ENCODE measurements at places on chromosomes 7 and 10. TPM values are rescaled to one million over a fixed set of nuclear protein-coding genes. Genes with fewer than 3 reads are reported as not detected.

DNA sequence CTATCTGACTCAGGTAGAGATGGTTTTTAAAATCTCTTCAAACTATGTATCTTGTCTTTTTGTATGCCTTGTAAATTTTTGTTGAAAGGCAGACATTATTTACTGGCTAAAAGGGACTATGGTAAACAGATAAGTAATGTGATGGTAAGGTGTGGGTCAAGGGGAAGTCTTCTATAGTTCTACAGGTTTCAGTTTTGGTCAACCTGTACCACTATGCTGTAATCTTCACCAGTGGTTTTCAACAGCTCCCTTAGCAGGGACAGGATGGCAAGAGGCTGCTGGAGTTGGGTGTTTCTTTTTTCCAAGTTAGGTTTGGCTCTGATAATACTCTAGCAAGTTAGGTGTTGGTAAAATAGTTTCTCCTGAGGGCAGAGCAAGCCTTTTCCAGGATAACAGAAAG lies 32.7 kb upstream of the FZD8 start:
- H3K27me3 ChIP-seq, result no peaks in the 10 kb centered on the region
- H3K4me1 ChIP-seq, result no peaks in the 10 kb centered on the region
- H3K27ac ChIP-seq, result no peak overlapping the region
- no peak for DNase-seq
- H3K4me3 ChIP-seq, result no peak overlapping the region

DNA sequence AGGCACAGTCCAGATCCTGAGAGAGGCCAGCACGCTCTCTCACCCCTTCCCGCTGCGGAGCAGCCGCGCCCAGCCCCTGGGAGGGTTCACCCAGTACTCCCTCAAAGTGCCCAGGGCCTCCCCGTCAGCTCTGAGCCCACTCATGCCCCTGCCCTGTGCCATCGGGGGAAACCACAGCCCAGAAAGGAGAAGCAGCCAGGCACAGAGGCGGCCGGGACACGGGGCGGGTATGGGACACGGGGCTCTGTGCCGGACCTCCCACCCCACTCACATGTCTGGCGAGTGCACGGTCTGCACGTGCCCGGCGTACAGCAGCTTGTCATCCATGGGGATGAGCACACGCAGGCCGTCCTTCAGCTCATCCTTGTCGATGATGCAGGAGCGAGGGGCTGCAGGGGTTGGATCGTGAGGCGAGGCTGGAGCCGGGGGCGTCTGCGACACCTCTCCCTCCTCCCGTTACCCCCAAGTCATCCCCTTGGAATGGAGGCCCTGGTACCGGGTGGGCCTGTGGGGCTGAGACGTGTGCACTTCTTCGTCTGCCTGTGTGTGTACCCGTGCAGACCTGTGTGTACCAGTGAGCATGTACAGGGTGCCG lies 38.2 kb downstream of the SLC29A4 start:
- no peaks in the 10 kb centered on the region for H3K4me1 ChIP-seq
- H3K36me3 ChIP-seq, result peaks cover 49% of the 10 kb centered on the region
- no peak overlapping the region for H3K27ac ChIP-seq
- no peaks in the 10 kb centered on the region for H3K27me3 ChIP-seq
- no peak for DNase-seq

DNA sequence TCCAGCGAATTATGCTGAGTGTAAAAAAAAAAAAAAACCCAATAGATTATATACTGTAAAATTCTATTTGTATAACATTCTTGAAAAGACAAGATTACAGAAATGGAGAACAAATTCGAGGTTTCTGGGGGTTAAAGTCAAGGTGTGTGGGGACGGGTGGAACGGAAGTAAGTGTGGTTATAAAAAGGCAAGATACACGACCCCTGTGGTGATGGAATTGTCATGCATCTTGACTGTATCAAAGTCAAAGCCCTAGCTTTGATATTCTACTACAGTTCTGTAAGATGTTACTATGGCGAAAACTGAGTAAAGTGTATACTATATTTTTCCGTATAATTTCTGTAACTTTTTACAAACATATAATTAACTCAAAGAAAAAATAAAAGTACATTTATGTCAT lies 718.2 kb upstream of the PCDH15 start:
- no peak overlapping the region for H3K4me3 ChIP-seq
- no peaks in the 10 kb centered on the region for H3K27me3 ChIP-seq
- no peaks in the 10 kb centered on the region for H3K4me1 ChIP-seq
- no peaks in the 10 kb centered on the region for H3K36me3 ChIP-seq

DNA sequence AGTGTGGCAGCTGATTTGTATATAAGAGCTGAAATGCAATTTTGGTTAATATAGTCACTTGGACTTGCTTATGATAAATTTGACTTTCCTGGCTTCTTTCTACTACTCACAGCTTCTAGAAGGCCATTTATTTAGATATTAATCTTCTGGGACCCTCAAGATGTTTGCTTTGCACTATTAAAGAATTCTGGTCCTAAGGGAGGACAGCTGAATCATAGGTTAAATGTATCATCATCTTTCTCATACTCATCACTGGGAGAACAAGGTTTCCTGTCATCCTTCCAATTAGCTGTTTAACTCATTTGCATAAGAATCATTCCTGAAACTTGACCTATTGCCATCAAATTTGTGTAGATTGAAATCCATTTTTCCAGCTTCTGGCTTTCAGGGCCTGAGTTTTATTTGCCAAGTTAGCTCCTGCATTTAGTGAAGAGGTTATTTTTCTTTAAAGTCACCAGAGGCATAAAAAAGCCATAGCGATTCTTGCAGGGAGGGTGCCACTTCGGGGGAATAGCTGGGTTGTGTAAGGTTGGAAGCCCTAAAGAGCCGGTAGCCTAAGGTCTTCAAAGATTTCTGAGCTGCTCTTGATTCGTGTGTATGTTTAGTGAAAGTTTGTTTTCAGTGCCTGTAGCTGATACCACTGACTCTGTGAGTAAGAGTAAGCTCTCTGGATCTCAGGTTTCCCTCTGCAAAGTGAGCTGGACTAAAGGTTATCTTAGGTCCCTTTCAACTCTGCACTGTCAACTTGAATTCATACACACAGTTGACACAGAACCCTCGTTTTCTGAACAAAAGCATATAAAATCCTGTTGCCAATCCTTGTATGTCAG lies 4.3 kb downstream of the MAP3K8 start:
- H3K4me1 ChIP-seq, result peaks cover 45% of the 10 kb centered on the region
- DNase-seq, result no peak
- H3K27ac ChIP-seq, result peak overlapping the region; percentile 70
- peak overlapping the region; percentile 78 for H3K4me3 ChIP-seq

- H3K4me3 ChIP-seq, result no peak overlapping the region
- DNase-seq, result no peak
- no peak overlapping the region for H3K27ac ChIP-seq
- no peaks in the 10 kb centered on the region for H3K36me3 ChIP-seq
Measured at GRCh38 chr7:75595766-75596165, 103.6 kb downstream of the SPDYE5 start.

DNA sequence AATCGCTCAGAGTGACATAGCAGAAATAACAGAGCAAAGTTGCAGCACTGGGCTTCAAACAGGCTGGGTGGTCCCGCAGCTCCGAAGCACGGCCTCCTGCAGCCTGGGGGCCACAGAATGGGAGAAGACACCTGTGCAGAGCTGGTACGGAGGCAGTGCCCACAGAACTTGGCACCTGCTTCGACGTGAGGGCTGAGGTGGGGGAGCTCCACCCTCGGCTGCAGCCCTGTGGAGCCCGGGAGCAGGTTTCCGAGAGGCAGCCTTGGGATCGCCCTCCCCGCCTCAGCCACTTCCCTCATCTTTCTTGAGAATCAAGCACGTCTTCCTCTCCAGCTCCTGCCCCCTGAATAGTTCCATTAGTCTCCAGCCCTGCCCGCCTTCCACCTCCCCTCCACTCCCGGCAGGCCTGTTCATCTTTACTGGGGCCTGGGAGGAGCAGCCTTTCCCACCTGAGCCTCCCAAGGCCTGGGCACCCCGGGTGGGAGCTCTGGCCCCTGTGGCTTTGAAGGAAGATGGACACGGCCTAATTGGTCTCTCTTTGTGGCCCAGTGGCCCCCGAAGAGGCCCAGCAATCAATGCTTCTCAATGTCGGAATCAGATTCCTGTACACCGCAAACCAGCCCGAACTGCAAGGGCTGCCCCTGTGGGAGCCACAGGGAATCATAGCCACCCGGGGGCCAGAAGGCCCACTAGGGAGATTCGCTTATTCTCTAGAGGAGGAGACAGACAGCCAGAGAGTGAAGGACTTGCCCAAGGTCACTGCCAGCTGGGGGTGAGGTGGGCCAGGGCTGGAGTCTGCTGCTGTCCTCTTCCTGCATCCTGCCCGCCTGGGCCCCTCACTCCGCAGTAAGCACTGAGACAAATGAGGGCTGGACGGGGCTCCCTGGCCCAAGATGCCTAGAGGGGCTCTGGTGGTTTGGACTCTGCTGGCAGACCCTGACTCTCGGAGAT lies 17.0 kb upstream of the PCBD1 start:
- no peaks in the 10 kb centered on the region for H3K27me3 ChIP-seq
- H3K27ac ChIP-seq, result no peak overlapping the region
- DNase-seq, result no peak

- no peaks in the 10 kb centered on the region for H3K4me1 ChIP-seq
- no peaks in the 10 kb centered on the region for H3K36me3 ChIP-seq
- no peaks in the 10 kb centered on the region for H3K27me3 ChIP-seq
- no peak overlapping the region for H3K4me3 ChIP-seq
- DNase-seq, result no peak
Measured at GRCh38 chr10:61081301-61081700, 137.3 kb upstream of the RHOBTB1 start.

GRCh38 chr7:2425749-2426148 lies 22.3 kb downstream of the CHST12 start:
- H3K27ac ChIP-seq, result peak overlapping the region; percentile 36
- peaks cover under 1% of the 10 kb centered on the region for H3K36me3 ChIP-seq
- no peak overlapping the region for H3K4me3 ChIP-seq
- no peaks in the 10 kb centered on the region for H3K27me3 ChIP-seq
- DNase-seq, result no peak

GRCh38 chr7:30796105-30796869 lies 25.1 kb downstream of the MINDY4 start:
- H3K4me1 ChIP-seq, result peaks cover 10% of the 10 kb centered on the region
- no peak for DNase-seq
- no peak overlapping the region for H3K4me3 ChIP-seq
- H3K36me3 ChIP-seq, result no peaks in the 10 kb centered on the region

GRCh38 chr7:138668946-138669345 lies 32.2 kb downstream of the SVOPL start:
- no peak for DNase-seq
- H3K4me3 ChIP-seq, result no peak overlapping the region
- H3K4me1 ChIP-seq, result peaks cover 8% of the 10 kb centered on the region
- H3K36me3 ChIP-seq, result no peaks in the 10 kb centered on the region

DNA sequence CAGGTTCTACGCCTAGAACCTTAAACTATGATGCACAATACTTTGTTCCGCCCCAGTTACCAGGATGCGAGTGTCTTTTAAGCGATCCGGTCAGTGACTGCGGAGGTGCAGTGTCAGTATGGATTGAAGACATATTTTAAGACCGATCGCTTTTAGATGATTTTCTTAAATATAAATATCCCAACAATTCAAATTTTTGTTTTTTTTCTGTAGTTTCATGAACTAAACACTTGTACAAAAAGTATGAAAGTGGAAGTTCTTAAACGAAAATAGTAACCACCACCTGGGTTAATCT lies 835 bp downstream of the COMMD3 start:
- peaks cover 32% of the 10 kb centered on the region for H3K4me1 ChIP-seq
- H3K27ac ChIP-seq, result peak overlapping the region; percentile 91
- H3K27me3 ChIP-seq, result peaks cover 14% of the 10 kb centered on the region
- H3K36me3 ChIP-seq, result peaks cover 13% of the 10 kb centered on the region
- peak overlapping the region; percentile 88 for H3K4me3 ChIP-seq
- DNase-seq, result peak; percentile 51

GRCh38 chr7:151992375-151992774 lies 33.1 kb upstream of the GALNT11 start:
- no peak overlapping the region for H3K27ac ChIP-seq
- no peaks in the 10 kb centered on the region for H3K36me3 ChIP-seq
- H3K4me1 ChIP-seq, result no peaks in the 10 kb centered on the region
- H3K4me3 ChIP-seq, result no peak overlapping the region

DNA sequence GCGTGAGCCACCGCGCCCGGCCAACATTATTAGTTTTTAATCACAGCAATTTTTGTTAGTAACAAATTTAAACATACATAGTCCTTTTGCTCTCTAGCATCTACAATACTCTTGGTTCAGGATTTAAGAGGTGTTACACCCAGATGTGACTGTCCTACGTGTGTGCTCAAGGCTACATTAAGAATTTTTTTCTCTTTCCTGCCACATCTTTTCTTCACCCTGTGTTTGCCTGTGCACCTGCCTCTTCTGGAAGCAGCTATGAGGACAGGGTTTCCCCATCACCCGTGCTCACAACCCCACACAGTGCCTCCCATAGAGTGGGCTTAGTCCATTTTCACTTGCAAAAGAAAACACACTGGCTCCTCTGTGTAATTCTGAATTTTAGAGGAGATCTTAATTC lies 186.7 kb upstream of the KLF6 start:
- peaks cover 45% of the 10 kb centered on the region for H3K4me1 ChIP-seq
- DNase-seq, result no peak
- no peak overlapping the region for H3K4me3 ChIP-seq
- H3K27ac ChIP-seq, result peak overlapping the region; percentile 97
- peaks cover 4% of the 10 kb centered on the region for H3K36me3 ChIP-seq

GRCh38 chr7:152897401-152897800 lies 137.8 kb downstream of the ACTR3B start:
- H3K36me3 ChIP-seq, result no peaks in the 10 kb centered on the region
- no peaks in the 10 kb centered on the region for H3K4me1 ChIP-seq
- peaks cover 7% of the 10 kb centered on the region for H3K27me3 ChIP-seq
- no peak for DNase-seq

- H3K27ac ChIP-seq, result no peak overlapping the region
- no peak overlapping the region for H3K4me3 ChIP-seq
- no peaks in the 10 kb centered on the region for H3K36me3 ChIP-seq
- H3K4me1 ChIP-seq, result no peaks in the 10 kb centered on the region
- peaks cover 5% of the 10 kb centered on the region for H3K27me3 ChIP-seq
Measured at GRCh38 chr7:98701372-98701771, 84.3 kb downstream of the NPTX2 start.

GRCh38 chr7:111789870-111790269 lies 227.6 kb upstream of the IMMP2L start:
- no peaks in the 10 kb centered on the region for H3K27me3 ChIP-seq
- no peak overlapping the region for H3K4me3 ChIP-seq
- H3K4me1 ChIP-seq, result no peaks in the 10 kb centered on the region
- H3K27ac ChIP-seq, result no peak overlapping the region
- DNase-seq, result no peak
- peaks cover 2% of the 10 kb centered on the region for H3K36me3 ChIP-seq

- no peak overlapping the region for H3K4me3 ChIP-seq
- no peak overlapping the region for H3K27ac ChIP-seq
- no peaks in the 10 kb centered on the region for H3K27me3 ChIP-seq
- no peak for DNase-seq
- no peaks in the 10 kb centered on the region for H3K36me3 ChIP-seq
Measured at GRCh38 chr10:34931216-34931615, 116.1 kb upstream of the PARD3 start.

The ABLIM1 gene
- total RNA-seq, result 148 TPM

The PLCE1 gene
- total RNA-seq, result not detected

The BTBD16 gene
- not detected for total RNA-seq

The OPALIN gene
- total RNA-seq, result not detected

The CAMK2B gene
- total RNA-seq, result 1.9 TPM

The PCLO gene
- not detected for total RNA-seq

Measured in activated CD8-positive, alpha-beta T cell treated with anti-CD3 and anti-CD28 coated beads for 36 hours (primary cell).